ENCODE measurements at places on chromosomes 3 and 15.

DNA sequence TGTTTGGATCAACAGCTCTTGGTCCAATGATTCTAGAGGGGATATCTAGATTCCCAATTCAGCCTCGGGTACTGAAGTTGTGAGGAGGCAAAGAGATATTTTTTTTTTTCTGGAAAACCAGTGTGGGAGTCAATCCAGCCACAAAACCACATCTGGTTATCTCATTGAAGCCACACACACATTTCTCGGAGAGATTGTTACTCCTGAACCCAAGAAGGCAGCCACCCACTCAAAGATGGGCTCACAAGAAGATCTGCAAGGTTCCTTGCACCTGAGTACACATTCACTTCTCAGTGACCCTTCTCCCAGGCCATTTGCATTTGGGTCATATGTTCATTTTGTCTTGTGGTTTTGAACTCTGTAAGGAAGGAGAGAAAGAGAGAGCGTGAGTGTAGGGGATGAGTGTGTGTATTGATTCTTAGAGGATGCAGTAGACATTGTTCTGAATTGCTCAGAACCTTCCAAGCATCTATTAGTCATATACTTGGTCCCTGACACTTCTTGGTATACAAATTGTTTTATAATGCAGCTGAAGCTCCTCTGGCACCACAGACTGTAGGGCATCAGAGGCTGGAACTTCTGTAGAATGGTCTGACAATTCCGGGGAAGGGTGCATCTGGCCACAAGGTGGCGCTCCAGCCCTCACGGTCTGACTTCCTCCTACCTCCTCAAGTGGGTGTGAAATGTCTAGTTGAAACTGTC lies 39.3 kb upstream of the TRA2B start:
- DNase-seq: no peak

- no peak for DNase-seq
Observed at GRCh38 chr15:75706682-75706954, 6.0 kb downstream of the CSPG4 start.

DNA sequence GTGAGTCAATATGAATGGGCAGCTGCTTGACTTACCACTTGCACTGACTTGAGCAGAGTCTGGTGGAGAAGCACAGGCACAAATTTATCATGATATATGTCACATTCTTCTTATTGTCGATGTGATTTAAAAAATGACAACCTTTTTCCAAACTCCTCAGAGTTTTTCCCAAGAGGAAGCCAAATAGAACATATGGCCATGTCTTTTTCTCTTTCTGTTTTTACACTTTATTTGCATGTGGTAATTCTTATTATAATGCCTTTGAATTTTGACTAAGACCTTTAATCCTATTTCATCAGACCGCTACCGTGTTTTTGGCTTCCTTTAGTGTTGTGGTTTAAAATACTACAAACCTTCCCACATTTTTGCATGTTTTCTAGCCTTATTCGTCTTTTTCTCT lies 666.2 kb downstream of the PDCD6IP start:
- no peak for DNase-seq

DNA sequence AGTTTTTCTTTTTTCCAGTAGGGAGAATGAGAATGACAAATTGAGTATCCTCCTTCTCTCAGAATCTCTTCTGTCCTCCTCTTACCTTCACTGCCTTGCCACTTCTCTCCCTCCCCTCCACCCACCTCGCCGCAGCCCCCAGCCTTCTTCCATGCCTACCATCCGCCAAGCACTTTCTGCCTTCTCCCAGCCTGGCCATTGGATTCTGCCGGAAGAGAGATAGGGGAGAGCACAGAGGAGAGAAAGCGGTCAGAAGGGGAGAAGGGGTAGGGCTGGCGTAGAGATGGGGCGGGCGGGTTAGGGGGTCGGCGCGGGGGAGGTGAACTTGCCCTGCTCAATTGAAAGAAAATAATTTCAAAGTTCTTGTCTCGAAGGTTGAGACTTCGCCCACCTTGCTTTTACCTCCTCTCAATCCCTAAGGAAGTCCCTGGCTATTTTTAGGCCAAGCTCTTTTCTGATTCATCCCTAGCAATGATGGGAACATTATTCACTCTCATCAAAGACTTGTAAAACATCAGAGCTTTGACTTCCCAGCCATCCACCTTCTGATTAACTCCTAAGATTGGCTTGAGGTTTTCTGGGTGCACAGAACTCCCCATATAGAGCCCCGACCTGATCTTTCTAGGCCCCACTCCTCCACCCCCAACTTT lies 811 bp downstream of the C3orf52 start:
- no peak for DNase-seq

DNA sequence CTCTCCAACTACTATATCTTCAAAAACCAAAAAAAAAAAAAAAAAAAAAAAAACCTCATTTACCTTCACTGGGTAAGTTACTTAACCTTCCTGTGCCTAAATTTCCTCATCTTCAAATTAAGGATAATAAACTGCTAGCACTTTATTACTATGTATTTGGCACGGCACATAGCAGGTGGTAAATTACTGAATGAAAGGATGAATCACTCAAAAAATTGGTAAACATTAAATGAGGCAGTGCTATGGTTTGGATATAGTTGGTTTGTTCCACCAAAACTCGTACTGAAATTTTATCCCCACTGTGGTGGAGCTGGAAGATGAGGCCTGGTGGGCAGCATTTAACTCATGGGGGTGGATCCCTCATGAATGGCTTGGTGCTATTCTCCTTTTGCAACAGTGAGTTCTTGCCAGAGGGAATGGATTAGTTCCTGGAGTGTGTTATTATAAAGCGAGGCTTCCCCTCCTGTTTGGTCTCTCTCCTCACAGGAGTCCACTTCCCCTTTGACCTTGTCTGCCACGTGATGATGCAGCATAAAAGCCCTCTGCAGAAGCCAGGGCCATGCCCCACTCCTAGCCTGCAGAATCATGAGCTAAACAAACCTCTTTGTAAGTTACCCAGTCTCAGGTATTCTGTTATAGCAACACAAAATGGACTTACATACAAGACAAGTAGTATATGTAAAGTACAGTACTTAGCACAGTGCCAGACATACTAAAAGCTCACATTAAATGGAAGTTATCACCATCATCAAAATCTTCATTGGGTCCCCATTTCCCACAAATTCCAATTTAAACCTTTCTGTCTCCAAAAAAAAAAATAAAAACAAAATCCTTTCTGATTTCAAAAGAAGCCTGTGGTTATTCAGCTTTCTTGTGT lies 20.6 kb downstream of the DCUN1D1 start:
- no peak for DNase-seq

DNA sequence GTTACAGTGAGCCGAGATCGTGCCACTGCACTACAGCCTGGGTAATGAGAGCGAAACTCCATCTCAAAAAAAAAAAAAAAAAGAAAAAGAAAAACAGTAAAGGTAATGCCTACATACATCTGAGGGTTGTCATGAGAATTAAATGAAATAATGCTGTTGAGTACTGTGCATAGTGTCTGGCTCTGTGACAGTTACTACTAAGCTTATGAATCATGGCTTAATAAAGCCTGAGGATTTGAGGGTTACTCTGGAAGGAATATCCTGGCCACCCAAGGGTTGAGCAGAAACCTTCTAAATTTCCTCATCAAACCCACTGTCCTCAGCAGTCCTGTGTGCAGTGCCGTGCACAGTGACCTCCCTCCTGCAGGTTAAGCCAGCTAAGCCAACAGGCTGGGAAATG lies 26.8 kb upstream of the ELP6 start:
- no peak for DNase-seq

- DNase-seq: no peak
Observed at GRCh38 chr3:141123677-141124410, 72.7 kb downstream of the SPSB4 start.

DNA sequence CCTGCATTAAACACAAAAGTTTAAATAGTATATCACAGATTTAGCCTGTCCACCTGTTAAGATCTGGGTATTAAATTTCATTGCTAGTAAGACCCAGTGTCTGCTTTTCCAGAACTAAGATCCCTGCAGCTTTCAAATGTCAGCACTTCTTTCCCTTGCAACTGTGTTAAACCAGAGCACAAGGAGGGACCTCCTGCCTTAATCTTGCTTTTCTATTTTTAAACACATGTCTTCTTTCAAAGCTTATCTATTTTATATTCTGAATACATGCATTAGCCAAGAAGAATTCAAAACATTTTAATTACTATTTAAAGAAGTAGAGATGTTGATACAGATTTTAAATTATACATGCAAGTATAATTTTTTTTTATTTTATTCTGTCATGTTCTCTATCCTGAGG lies 315.1 kb downstream of the ARPP21 start:
- no peak for DNase-seq

DNA sequence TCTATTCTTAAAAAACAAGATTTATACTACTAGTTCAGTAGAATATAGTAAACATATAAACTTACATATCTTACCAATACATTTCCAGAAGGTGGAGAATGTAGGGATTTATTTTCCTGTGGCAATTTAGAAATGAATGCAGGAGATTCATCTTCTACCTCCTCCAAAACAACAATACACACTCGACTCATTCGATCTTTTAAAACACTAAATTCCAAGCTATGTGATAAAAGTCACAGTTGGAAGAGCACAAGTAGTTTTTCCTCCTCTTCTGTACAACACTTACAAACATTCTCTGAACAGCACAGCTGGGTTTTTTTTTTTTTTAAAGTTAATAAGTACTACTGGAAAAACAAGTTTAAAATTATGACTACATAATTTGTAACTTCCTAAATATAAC lies 1.4 kb downstream of the ANKRD28 start:
- DNase-seq: no peak

- no peak for DNase-seq
Observed at GRCh38 chr3:53174346-53175250, 13.6 kb downstream of the PRKCD start.

GRCh38 chr15:26126070-26126469 lies 262.9 kb upstream of the ATP10A start:
- no peak for DNase-seq

DNA sequence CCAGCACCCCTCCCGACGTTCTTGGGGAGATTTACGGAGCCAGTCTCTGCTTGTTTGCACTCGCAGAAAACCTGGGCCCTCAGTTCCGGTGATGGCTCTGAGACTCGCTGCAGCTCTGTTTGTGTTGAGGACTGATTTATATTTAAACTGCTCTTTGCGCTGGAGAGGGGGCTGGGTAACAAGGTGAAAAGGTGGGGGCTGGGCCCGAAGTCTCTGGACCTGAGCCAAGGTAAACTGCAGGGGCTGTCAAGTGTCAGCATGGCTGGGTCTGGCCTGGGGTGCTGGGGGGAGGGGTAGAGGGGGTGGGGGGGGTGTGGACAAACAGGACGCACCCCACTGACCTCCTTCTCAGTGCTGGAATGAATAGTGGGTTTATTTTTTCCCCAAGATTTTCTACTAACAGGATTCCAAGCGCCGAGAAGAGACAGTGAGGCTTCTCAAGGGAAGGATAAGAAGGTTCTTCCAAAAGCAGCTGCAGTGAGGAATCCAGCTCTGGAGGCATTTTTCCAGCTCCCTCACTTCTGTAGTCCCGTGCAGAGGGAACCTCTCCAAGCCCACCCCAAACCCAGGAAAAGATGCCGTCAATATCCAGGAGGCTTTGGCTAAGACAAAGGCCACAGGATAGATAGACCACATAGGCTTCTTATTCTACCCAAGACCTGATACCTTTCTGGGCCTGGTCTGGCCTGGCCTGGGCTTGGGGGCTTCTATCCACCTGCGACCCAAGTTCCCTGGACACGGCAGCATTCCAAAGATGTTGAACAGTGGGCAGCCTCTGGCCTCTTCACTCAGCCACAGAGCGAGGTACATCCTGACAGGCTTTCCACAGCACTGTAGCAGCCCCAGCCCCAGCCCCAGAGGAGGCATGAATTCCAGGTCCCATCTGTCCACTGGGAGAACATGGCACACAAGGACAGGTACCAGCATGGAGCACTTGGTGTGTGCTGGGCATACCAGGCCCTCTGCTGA lies 938 bp upstream of the SLCO2A1 start:
- DNase-seq: no peak

- DNase-seq: no peak
Observed at GRCh38 chr3:4529876-4530588, 36.9 kb downstream of the ITPR1 start.

DNA sequence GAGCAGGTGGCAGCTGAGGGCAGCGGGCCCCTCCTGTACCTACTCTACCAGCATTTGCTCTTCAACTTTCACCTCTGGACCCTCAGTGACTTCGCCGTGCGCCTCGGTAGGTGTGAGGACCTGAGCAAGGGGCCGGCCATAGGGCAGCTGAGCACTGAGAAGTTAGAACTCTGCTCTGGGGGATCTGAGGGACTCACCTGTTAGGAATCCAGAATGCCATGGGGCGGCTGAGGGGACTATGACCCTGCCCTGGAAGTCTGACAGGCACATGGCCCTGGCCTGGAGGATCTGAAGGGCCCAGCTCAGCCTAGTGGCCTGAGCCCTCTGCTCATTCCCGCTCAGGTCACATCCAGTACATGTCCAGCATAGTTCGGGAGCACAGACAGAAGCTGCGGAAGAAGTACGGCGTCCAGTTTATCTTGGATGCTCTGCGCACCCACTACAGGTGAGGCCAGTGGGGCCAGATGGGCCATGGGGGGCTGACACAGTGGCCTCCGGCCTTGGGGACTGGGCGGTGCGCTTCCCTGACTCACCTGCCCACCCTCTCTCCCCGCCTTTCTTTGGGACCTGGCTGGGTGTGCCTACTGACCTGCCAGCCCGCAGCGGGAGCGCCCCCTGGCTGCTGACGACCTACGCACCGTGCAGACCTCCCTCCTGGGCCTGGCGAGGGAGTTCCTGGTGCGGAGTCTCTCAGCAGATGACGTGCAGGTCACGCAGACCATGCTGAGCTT lies 18.8 kb downstream of the NBEAL2 start:
- no peak for DNase-seq

DNA sequence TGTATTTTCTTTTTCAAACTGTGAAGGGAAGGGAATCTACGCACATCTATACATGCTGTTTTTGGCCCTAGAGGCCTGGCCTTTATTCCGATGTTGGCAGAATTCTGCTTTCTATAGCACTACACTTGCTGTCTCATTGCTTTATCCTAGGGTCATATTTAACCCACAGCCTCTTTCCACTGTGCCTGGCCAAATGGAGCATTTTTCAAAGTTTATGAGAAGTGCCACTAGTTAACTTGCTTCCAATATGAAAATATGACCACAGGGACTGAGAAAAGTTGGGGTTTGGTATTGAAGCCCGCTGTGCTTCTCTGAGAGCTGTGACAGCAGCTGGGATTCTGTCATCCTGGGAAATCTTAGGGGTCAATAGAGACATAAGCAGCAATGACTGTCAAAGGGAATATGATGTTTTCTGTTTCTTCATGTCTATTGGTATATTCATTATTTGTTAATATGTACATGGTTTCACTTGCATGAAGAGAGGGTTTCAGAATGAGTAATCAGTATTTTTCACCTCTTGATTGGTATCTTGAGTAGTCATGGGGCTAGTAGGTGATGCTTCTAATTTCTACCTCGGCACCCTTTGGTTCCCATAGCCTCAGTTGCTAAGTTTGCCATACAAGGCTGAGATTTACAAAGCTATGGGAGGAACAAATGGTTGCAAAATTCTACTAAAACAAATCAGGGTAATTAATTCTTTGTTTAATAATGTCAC lies 275.8 kb upstream of the RBMS3 start:
- no peak for DNase-seq

- DNase-seq: no peak
Observed at GRCh38 chr15:27133249-27133648, 162.3 kb downstream of the GABRG3 start.

DNA sequence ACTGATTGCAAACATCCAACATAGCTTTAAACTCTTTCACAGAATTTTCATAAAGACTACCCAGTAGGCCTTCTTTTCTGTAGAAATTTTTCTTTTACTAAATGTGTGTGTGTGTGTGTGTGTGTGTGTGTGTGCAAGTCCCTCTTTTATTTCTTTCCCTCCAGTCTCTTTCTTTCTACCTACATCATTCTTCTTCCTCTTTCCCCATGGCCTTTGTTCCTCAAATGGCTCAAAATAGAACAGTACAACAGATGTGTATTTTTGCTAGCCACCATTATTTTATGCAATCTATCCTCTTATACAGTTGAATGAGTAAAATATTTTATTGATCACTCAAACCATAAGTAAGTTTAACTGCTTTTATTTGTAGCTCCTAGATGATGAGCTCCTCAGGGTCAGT lies 76.4 kb downstream of the USF3 start:
- no peak for DNase-seq

Data from fibroblast of skin of left quadriceps (primary cell).